ENCODE measurements at places on chromosomes 3 and 15. TPM values are rescaled to one million over a fixed set of nuclear protein-coding genes. Genes with fewer than 3 reads are reported as not detected.

Gene SKOR1
- total RNA-seq: 0.37 TPM

Gene SLC30A4
- total RNA-seq: 1.1 TPM

Gene BFSP2
- total RNA-seq: not detected

Gene SLC22A13
- 1.1 TPM for total RNA-seq

Gene ATP13A4
- not detected for total RNA-seq

All from A673 (cell line).